A549 treated with Hydrocortisone at 1 μM for 4 hours (cell line): ENCODE measurements at places on chromosomes 3 and 15. TPM values are rescaled to one million over a fixed set of nuclear protein-coding genes. Genes with fewer than 3 reads are reported as not detected.

Gene ECE2
- not detected in 5 replicates for total RNA-seq

Gene PRR20G
- total RNA-seq: 0.91 to 2.4 TPM (median 1.9 TPM) in 5 replicates

Gene SLC9C1
- total RNA-seq: not detected in 5 replicates

Gene HMG20A
- total RNA-seq: 22.7 to 32.8 TPM (median 26.6 TPM) in 5 replicates

Gene ITIH1
- total RNA-seq: not detected in 5 replicates

Gene BFSP2
- total RNA-seq: not detected in 5 replicates
